ENCODE measurements at places on chromosomes 7 and 10.

DNA sequence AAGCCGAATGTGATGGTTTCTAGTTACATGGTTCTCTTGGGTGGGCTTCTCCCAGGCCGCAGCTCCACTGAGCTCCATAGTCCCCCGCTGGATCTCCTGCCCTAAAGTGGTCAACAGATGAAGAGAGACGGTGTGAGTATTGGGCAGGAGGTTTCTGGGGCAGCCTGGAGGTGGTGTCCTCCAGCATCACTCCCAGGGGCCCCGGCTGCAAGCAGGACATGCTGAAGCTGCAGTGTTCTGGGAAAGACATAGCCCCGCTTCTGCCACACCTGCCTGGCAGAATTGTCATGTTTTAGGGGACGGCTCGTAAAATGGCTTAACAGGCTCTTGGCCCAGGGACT lies 40.4 kb downstream of the CALML3 start:
- DNase-seq, result no peak
- no peaks in the 10 kb centered on the region for H3K36me3 ChIP-seq
- peaks cover 13% of the 10 kb centered on the region for H3K27me3 ChIP-seq
- H3K4me1 ChIP-seq, result peaks cover 21% of the 10 kb centered on the region
- H3K27ac ChIP-seq, result no peak overlapping the region
- H3K4me3 ChIP-seq, result no peak overlapping the region

- H3K27ac ChIP-seq, result no peak overlapping the region
- H3K4me1 ChIP-seq, result no peaks in the 10 kb centered on the region
- no peak overlapping the region for H3K4me3 ChIP-seq
Observed at GRCh38 chr10:2475711-2476217, 591.6 kb upstream of the PFKP start.

DNA sequence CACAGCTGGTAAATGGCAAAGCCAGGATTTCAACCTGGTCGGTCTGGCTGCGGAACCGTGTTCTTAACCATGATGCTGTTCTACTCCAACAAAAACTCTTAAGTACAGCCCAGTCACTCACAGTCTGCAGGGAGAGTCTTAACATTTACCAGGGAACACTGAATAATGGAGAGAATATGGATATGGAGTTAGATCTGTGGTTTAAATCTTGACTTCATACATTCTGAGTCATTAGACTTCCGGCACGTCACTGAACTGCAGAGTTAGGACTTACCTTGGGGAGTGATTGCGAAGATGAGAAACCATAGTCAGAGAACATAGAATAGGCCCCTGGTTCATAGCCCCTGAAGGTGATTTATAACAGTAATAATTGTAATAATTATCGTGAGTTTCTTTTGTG lies 61.7 kb downstream of the ADRA2A start:
- DNase-seq, result no peak
- no peaks in the 10 kb centered on the region for H3K36me3 ChIP-seq
- H3K27me3 ChIP-seq, result peaks cover 17% of the 10 kb centered on the region
- H3K4me1 ChIP-seq, result no peaks in the 10 kb centered on the region
- no peak overlapping the region for H3K27ac ChIP-seq

- H3K4me1 ChIP-seq, result no peaks in the 10 kb centered on the region
- no peaks in the 10 kb centered on the region for H3K36me3 ChIP-seq
- H3K4me3 ChIP-seq, result no peak overlapping the region
- H3K27me3 ChIP-seq, result no peaks in the 10 kb centered on the region
- no peak for DNase-seq
- no peak overlapping the region for H3K27ac ChIP-seq
Observed at GRCh38 chr10:95335933-95336699, 45.3 kb upstream of the PDLIM1 start.
